NCI-H1694 (cell line): ENCODE measurements at places on chromosomes 3 and 15.
A peak's percentile ranks its signal among the peaks of the same experiment; 100 is the strongest.

DNA sequence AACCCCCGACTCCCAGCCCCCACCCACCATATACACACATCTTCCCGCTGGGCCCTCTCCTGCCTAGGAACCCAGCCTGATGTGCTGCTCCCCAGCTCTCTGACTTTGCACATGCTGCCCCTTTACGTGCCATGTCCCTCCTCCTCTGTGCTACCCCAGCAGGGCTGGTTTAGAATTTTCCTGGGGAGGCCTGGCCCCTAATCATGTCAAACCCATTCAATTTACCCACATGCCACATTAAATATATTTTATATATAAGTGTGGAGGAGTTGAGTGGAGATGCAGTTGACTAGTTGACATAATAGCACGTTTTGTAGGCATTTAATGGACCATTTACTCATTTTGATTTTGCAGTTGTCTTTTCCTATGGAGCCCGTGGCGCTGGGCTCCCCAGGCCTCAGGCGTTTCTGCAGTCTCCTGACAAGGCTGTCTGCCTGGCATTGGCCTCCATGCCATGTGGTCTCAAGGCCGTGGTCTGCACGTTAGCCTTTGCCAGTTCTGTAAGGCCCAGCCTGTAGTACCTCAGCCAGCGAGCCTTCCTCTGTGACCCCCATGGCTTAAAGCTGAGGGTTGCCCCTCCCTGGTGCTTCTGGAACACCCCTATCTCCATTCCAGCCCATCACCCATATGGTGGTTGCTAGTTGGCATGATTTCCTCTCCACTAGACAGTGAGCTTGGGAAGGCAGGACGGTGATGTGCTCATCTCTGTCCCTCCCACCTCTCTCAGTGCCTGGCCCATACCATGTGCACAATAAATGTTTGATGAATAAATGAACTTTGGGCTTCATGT, 155.8 kb downstream of the TLE3 start:
- DNase-seq, result no peak

DNA sequence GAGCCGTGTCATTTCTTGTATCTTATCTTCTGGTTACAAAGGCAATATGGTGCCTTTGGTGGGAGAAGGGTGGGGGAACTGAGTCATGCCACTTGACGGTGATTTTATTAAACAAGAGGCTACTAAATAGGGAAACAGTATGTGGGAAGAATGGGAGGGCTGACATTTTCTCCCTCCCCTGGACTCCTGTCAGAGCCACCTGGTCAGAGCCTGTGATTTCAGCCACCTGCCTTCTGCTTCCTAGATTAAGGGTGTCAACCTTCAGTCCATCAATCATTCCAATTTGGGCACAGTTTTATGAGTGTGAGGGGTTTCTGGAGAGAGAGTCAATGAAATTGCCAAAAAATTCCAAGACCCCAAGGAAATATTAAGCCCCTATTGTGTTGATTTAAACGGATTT, 87.4 kb downstream of the CHDH start:
- no peak for DNase-seq

GRCh38 chr3:137438561-137438960, 325.6 kb upstream of the SOX14 start:
- no peak for DNase-seq

DNA sequence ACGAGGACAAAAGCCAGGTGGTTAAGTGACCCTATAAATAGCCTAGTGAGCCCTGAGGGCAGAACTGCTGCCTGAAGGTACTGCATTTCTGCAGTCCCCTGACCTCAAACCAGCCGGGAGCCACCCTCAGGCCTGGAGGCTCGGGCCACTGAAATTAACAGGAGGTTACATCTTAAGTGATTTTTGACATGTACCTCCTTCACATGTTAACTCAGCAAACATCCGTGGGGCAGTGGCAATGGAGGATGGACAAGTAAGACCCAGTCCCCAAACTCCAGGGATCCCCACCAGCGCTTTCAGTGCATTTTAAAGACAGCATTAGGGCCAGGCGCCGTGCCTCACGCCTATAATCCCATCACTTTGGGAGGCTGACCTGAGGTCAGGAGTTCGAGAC, 26.2 kb downstream of the PSTPIP1 start:
- DNase-seq, result no peak

DNA sequence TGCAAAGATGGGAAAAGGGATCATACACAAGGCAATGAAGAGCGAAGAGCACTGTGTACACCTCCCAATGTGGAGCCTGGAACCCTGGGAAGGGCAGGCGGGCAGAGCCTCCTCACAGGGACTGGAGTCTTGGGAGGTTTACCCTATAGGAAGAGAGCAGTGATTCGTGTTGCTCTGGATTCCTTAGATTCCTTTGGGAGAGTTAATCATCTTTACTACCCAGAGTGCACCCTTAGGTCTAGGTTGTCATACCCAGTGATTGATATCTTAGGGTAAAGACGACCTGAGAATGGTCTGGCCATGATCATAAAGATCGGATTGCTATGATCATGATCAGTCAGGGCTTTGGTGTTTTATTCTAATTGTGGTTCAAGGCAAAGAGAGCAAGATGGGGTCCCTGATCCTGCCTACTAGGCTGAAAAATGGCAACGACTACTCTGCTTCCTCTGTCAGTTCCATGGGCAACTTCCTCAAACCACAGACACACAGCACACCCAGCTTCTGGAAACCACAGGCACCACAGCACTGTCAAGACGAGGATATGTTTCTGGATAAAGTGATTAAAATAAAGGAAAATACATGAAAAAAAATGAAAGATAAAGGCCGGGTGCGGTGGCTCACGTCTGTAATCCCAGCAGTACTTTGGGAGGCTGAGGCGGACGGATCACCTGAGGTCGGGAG, 20.4 kb upstream of the MAP6D1 start:
- DNase-seq, result no peak

DNA sequence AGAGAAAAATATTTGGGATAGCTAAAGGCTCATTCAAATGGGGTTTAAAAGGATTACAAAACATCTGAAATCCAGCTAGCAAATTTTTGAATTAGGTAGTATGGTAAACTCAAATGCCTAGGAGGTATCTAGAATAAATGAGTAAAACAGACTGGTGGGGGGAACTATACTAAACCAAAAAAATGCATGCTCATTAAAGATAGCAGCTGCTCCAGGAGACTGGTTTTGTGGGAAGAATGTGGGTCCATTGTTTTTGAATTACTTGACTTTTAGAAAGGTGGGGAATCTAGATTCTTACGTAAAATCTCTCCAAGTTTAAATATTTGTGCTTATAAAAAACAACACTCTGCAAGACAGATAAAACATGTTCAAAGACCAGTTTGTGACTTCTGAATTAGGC, 73.8 kb downstream of the LEKR1 start:
- DNase-seq, result no peak

DNA sequence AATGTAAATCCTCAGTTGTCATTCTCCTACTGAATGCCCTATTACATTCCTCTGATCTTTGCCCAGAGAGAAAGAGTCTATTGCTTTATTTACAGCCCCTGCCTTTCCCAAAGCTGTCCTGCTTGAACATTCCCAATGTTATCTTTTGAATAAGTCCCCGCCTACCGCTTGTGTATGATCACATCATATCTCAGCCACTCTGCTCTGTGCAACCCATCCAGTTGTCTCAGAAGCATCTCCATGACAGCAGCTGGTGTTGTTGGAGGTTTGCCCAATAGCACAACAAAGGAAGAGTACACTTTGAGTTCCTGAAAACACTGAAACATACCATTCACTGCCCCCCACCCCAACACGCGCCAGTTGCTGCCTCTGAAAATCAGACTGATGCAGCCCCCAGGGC, 22.0 kb upstream of the FAM3D start:
- no peak for DNase-seq

GRCh38 chr3:112293368-112294321, at the start of gene SLC9C1:
SLC9C1 (minus strand) TSS chr3:112294216; CDS start chr3:112286791, 7,425 bp downstream.
- DNase-seq, result peak; percentile 54

DNA sequence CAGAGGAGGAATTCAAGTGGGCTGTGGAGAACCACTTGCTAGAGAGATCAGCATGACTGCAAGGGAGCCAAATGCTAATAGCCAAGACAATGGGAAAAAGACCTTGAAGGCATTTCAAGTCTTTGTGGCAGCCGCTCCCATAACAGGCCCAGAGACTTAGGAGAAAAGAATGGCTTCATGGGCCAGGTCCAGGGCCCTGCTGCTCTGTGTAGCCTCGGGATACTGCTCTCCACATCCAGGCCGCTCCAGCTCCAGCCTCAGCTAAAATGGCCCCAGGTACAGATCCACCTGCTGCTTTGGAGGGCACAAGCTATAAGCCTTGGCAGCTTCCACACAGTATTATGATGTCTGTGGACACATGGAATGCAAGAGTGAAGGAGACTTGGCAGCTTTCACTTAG, 157.7 kb downstream of the NECTIN3 start:
- DNase-seq, result no peak

DNA sequence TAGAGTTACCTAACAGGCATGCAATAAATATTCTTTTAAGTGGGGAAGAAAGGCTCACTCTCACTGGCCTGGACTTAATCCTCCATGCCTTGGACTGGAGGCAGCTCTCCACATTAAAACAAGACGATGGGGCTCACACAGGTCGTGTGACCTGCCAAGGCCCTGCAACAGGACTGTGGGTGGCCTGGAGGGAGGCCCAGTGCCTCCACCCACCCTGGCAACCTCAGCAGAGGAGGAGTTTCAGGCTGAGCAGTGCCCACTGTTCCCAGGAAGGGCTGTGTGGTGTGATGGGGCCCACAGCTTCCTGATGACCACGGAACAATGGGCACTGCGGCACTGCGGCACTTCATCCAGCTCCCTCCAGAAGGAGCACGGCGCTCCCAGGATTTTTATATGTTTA, 5.5 kb downstream of the UROC1 start:
- DNase-seq, result no peak

GRCh38 chr15:79378394-79379109, 53.6 kb upstream of the MINAR1 start:
- DNase-seq, result no peak

DNA sequence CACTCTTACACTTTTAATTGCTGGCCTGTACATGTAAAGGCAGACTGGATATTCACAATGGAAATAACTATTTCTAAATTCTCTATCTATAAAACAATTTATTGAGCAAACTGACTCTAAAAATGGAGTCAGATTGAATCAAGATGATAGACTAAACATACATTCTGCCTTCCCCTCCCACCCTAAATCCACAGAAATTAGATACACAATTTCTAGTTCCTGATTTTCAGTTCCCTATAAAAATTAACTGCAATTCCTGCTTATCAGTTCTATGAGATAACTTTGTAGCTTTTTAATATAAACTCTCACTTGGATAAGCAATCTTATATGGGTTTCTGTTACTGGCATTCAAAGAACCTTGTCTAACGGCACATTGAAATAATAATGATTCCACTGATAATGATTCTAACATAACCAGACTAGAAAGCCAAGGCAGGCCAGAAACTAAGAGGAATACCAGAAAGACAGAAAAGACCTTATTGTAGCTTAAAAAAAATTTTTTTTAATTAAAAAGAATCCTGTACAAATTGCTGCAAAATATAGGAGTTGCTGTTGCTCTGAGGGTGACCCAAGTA, 33.1 kb downstream of the TBC1D5 start:
- no peak for DNase-seq

- DNase-seq, result no peak
Observed at GRCh38 chr3:119570229-119570628, 9.1 kb upstream of the ADPRH start.

GRCh38 chr15:33730815-33731214, 237.5 kb upstream of the CHRM5 start:
- DNase-seq, result no peak

GRCh38 chr15:86089422-86089821, 9.8 kb downstream of the AGBL1 start:
- DNase-seq, result no peak

- DNase-seq, result no peak
Observed at GRCh38 chr3:64349551-64349950, 124.3 kb upstream of the PRICKLE2 start.

DNA sequence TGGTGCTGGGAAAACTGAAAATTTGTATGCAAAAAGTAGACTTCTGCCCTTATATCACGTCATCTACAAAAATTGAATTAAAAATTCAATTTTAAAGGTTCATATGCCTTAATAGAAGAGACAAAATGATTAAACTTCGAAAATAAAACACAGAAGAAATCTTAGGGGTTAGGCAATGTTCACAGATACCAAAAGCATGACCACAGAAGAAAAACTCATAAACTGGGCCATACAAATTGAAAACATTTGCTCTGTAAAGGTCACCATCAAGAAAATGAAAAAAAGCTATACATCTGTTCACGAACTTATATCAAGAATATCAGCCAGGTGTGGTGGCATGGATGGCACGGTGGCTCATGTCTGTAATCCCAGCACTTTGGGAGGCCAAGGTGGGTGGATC, 245.1 kb downstream of the PCCB start:
- no peak for DNase-seq

- no peak for DNase-seq
Observed at GRCh38 chr3:39808467-39809180, 785 bp upstream of the MYRIP start.

GRCh38 chr15:43370310-43370974, 401 bp downstream of the ZSCAN29 start:
- no peak for DNase-seq

DNA sequence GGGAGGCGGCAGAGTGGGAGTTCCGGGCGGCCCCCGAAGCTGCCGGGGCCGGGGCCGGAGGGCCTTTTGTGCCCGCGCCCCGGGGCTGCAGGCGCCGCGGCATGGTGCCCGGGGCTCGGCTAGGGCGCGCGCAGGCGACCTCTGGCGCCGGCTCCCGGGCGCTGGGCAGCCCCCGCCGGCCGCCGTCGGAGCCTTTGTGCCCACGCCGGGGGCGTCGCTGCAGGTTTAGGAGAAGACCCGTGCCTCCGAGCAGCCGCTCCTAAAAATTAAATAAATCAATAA, 299 bp downstream of the PAQR9 start:
- no peak for DNase-seq

- DNase-seq, result no peak
Observed at GRCh38 chr15:91408476-91409076, 308.5 kb downstream of the SV2B start.

DNA sequence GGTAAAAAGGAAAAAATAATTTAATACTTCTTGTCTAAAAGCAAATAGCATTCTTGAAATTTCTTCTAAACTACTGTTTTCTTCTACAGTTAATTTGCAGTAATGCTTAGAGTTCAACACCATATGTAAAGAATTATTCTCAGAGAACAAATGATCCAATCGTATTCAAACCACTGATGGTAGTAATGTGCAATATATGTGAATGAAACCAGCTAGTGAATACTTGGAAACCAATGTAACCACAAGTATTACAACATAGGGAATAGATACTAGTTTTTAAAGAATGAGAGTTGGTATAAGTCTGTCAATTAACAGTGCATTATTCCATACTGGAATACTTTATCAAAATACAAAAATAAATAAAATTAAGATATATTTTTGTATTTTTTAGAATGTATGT, 850.0 kb downstream of the DIPK2A start:
- DNase-seq, result no peak

- no peak for DNase-seq
Observed at GRCh38 chr3:44060164-44060563, 181.5 kb upstream of the TOPAZ1 start.
